NCI-H460 (cell line): ENCODE measurements at places on chromosomes 11 and 22.

- DNase-seq: no peak
These were observed 1461.1 kb downstream of the BRD1 start for GRCh38 chr22:48366591-48366990.

DNA sequence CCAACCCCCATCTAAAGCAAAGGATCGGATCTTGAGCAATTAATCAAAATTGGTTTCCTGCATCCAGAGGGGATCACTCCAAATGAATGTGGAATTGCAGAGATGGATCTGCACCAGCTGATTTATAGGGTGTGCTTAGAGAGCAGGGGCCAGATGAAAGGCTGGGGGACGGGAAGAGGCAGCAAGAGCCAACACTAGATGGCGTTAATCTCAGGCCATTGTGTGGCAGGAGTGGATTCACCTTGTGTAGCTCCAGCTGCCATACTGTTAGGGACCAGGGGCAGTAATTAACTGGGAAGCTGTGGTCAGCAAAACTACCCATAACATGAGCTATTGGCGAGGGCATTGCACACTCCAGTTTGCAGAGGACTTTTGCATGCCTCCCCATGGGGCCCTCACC lies 35.6 kb downstream of the SERPINH1 start:
- no peak for DNase-seq

GRCh38 chr11:75260396-75261170 lies 20.0 kb downstream of the TPBGL start:
- no peak for DNase-seq

- no peak for DNase-seq
These were observed 120.8 kb upstream of the SLC5A12 start for GRCh38 chr11:26842478-26843282.

DNA sequence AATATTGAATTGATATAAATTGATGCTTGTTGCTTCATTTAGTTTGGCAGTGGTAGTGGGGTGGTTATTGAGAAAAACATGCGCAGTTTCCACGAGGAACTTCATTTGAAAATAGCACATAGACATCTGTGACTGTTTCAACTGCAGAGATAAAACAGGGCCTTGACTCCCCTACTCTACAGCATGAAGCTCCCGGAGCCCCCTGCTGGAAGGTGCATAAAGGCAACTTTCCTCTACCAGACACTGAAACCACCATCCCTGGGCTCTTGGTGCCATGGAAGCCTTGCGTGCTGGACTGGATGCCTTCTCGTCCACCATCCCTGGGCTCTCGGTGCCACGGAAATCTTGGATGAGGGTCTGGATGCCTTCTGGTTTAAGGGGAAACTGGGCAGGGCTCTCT lies 195.9 kb downstream of the CSNK2A3 start:
- peak; percentile 15 for DNase-seq

DNA sequence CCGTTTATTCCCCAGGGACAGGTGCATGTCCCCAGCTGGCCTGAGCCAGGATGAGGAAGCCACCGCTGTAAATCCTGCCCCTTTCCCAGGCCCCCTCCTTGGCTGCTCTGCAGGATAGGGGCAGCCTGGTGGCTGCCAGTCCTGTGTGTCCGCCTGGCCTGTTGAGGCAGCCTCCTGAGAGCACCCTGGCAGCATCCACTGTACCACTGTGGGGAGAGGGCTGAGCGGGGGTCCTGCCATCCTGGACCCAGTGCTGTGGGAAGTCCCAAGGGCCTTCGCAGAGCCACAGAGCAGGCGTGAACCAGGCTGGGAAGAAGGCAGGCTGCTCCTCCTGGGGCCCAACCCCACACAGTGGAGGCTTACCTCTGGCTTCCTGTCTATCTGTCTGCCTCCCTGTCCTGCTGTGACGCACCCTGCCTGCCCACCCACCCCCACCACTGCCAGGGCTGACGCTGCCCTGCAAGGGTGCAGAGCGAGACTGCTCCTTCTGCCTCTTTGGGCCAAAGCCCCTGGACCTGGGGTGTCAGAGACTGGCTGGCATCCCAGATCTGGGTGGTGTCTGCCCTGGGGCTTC lies 8.4 kb downstream of the KCTD17 start:
- no peak for DNase-seq

GRCh38 chr11:31863170-31863832 lies 52.2 kb upstream of the PAX6 start:
- no peak for DNase-seq

- DNase-seq: peak; percentile 80
These were observed 59.2 kb downstream of the CACNG2 start for GRCh38 chr22:36644333-36644757.

DNA sequence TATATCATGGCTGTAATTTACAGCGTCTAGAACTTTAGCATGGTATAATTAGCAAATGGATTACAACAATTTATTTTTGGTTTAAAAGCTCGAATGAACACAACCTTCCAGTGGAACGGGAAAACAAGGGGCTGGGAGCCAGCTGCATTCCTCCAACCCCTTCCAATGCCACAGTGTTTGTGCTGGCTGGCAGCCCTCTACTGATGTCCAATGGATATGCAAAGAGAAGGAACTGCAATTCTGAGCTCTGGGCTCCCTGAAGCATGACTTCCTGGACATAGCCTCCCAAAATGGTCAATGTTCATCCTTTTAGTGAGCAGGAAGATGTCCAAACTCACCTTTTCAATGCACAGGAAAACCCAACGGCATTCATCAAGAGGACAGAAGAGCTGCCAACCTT lies 288.3 kb downstream of the TENM4 start:
- no peak for DNase-seq

DNA sequence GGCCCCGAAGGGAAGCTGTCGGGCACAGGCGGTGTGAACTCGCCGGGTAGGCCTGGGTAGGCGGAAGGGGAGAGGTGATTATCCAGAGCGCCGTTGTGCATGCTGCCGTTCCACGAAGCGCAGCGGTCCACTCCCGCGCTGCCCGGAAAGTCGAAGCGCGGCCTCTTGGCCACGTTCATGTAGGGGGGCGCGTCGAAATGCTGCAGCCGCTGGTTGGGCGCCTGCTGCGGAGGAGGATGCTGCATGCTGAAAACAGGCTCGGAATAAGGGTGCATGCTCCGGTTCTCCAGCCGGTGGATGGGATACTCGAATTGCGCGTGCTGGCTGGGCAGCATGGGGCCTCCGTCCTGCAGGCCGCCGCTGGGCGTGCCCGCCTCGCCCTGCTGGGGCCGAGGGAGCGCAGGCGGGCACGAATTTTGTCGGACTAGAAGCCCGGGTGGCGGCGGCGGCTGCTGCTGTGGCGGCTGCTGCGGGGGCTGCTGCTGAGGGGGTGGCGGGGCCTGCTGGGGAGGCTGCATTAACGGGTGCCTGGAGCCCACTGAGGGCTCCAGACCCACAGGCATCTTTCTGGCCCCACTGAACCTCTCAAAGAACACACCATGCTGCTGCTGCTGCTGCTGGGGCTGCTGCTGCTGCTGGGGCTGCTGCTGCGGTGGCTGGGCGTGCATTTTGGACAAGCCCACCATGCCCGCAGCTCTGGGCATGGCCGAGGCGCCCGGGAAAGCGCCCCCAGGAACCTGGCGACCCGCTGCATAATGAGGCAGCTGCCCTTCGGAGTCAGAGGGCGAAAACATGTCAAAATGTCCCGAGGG lies 2.3 kb downstream of the MN1 start:
- no peak for DNase-seq

GRCh38 chr11:130634961-130635473 lies 186.6 kb downstream of the ADAMTS15 start:
- DNase-seq: no peak

GRCh38 chr11:85281550-85281949 lies 345.6 kb downstream of the DLG2 start:
- no peak for DNase-seq

GRCh38 chr22:40028098-40028425 lies 33.3 kb downstream of the FAM83F start:
- DNase-seq: no peak

DNA sequence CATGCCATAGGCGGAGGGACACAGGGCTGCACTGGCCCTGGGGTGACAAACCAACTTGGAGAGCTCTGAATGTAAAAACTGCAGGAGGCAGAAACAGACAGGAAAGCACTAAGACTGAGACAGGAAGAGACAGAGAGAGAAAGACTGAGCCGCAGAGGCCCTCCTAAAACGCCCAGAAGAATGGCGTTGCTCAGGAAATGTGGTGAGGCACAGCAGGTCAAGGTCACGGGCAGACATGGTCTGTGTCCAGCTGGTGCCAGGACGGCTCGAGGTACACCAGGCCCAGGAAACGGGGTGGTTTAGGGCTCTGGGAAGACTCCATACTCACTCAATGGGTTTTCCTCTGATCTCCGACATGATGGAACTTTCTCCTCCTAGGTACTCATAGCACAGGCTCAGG lies 29.1 kb downstream of the MAFF start:
- no peak for DNase-seq

- DNase-seq: no peak
These were observed 25.7 kb upstream of the GAL start for GRCh38 chr11:68658661-68659060.

GRCh38 chr22:44411226-44412135 lies 86.6 kb downstream of the RTL6 start:
- DNase-seq: no peak

DNA sequence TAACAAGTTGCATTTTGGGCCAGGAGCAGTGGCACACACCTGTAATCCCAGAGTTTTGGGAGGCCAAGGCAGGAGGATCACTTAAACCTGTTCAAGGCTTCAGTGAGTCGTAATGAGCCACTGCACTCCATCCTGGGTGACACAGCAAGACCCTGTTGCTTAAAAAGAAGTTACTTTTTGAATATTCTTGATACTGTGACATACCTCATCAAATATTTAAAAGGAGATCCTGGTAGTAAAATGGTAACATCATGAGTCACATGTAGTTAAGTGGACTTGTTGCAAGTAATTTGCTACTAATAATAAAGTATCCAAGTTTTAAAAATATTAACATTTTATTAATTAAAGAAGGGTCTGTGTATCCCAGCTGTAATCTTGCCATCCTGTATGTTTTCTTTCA lies 18.3 kb downstream of the HMGXB4 start:
- DNase-seq: no peak

DNA sequence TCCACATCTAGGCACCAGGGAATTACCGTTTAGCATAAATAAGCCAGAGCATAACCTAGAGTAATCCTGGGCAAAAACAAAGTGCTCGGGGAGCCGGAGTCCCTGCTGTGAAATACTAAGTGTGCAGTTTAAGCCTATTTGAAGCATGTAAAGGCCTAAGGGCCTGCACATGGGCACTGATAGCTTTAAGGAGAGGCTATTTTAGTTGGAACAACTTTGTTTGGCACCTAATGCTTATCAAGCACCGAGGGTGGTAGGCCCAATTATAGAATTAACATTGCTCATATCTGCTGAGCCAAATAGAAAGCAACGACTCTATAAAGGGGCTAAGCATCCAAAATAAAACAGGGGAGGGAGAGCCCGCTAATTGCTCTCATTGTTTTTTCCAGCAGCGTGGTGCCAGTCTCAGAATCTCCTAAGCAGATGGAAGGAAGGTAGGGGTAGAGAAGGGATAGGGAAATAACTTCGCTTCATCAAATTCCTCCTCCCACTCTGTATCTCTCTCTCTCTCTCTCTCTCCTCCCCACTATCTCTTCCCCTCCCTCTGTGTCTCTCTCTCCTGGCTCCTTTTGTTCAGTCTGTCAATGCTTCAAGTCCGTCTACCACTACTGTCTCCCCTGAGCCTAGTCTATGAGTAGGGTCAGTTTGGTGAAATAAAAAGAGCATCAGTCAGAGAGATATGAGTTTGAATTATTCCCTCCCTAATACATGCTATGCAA lies 292.8 kb downstream of the NXPE2 start:
- no peak for DNase-seq
